ENCODE measurements at places on chromosomes 6 and 20.

- no peak for DNase-seq
Observed at GRCh38 chr6:938271-938905, 245.4 kb upstream of the EXOC2 start.

GRCh38 chr6:108618623-108619152 lies 58.0 kb downstream of the FOXO3 start:
- no peak for DNase-seq

GRCh38 chr6:127463056-127463455 lies 3.9 kb upstream of the KIAA0408 start:
- DNase-seq, result no peak

DNA sequence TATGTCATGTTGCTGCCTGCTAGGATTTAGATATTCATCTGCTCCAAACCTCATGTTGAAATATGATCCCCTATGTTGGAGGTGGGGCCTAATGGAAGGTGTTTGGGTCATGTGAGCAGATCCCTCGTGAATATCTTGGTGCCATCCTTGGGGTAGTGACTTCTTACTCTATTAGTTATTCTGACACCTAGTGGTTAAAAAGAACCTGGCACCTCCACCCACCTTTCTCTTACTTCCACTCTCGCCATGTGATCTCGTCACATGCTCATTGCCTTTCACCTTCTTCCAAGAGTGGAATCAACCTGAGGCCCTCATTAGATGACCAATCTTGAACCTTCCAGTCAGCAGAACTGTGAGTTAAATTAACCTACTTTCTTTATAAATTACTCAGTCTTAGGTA lies 549.4 kb upstream of the SYNCRIP start:
- peak; percentile 38 for DNase-seq

DNA sequence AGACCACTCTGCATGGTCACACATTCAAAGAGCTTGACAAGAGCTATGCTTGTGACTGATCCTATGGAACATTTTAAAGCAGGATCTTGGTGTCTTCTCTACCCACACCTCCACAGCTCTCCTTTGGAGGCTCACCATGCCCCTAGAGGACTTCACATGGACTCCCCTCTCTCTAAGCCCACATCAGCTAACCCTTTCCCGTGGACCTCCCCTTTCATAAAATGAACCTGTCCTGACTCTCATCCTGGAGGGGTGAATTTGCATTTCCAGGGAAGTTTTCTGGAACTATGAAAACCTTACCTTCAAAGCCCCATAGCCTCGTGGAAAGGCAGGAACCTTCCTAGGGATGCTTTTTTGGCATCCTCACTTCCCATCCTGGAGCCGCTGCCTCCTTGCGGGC lies 184.4 kb upstream of the SUPT3H start:
- DNase-seq, result no peak

DNA sequence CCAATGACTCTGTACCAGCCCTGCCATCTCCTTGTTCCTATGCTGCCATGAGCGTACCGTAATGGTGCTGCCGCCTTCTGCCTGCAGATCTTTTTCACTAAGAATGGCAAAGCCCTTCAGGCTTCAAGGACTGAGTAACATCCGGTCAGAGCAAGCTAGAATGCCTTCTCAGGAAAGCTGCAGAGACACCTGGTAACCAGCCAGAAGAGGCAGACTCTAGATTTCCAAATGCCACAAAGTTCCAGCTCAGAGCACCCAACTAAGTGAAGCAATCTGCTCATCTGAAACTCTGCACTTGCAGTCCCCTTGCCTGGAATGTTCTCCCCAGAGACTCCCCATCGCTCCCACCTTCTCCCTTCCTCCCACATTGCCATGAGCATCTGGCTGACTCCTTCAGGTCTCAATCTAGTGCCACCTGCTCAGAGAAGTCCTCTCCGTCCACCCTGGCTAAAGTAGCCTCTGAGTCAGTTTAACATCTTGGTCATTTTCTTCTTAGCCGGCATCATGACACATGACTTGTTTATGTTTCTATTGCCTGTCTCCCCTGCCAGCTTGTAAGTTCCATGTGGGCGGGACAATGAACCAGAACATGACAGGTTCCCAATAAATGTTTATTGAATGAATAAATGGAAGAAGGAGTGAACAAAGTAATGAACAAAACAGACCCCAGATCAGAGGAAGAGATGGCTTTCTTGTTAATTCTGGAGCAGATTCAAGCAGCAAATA lies 6.9 kb upstream of the OCSTAMP start:
- no peak for DNase-seq

- DNase-seq, result no peak
Observed at GRCh38 chr6:96651816-96652215, 88.9 kb downstream of the FHL5 start.

GRCh38 chr20:50330504-50331313 lies 140.1 kb downstream of the CEBPB start:
- no peak for DNase-seq

DNA sequence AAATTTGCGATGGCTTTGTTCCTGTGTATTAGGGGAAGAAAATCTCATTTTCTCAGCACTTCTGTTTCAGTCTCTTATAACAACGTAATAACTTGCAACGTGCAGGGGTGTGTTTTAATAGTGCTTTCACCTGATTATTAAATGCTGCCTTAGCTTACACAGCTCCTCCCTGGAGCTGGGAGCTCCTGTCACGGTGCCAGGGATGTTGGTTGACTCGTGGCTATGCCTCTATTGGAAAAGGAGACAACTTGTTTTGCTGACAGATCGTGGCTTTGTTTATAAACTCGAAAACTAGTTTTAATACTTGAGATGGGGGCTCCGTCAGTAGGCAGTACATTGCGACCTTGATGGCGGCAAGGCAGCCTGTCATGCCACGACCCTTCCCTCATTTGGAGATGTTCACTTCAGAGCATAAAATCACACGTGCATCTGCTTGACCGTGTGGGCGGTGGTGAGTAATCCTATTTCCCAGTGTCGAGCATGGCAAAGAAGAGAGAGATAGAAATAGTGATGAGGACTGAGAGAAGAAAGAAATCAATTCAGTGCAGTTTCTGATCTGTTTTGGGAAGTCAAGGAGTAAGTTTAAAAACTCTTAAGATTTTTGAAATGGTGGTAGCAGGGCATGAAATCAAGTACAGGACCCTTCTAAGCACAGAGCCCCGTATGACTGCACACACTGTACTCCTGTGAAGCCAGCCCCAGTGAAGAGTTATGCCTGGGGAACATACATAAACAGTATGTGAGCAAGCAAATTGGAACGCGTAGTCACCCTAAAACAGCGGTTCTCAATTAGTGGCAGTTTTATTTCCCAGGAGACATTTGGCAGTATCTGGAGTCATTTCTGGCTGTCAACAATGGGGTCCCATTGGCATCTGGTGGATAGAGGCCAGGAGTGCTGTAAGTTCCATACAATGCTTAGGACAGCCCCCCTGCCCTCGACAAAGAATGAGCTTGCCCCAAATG lies 147.2 kb downstream of the DOK5 start:
- no peak for DNase-seq

DNA sequence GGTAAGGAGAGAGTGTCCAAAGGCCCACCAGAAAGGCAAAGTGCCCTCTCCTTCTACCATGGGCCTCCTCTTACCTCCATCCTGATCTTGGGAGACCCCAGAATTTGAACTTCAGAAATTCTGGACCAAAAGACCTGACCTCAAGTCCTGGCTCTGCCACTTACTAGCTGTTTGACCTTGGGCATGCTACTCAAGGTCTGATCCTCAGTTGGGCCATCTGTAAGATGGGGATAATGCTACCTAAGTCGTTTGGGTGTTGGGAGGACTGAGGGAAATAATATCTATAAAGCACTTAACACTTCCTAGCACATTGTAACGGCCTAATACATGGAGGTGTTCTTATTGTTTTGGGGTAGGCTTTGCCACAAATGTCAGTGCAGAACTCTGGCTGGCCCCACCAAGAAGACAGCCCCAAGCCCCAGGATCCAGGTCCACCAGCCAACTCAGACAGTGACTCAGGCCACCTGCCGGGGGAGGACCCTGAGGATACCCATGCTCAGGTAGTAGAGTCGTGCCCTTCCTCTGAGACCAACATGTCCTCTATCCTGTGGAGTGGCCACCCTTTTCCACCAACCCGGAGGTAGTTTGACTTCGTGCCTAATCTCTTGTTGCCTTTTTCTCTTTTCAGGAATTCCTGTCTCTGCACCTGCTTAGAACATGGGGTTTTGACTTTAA lies 2.7 kb downstream of the PRICKLE4 start:
- no peak for DNase-seq

DNA sequence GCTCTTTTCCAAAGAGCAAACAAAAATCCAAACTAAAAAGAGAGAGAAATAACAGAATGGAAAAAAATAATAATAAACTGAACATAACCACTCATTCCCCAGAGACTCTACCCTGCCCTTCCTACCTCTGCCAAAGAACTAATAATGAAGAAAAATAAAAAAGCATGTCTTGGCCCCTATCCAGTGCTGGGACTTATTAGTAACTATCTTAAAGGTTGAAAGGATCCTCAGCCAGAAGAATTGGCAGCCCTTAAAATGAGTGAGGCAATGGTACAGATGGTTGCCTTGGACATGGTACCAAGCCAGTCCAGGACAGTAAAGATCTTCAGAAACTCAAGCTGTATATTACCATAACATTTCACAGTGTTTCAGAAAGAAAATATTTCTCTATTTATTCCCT lies 279.3 kb downstream of the HACE1 start:
- DNase-seq, result no peak

DNA sequence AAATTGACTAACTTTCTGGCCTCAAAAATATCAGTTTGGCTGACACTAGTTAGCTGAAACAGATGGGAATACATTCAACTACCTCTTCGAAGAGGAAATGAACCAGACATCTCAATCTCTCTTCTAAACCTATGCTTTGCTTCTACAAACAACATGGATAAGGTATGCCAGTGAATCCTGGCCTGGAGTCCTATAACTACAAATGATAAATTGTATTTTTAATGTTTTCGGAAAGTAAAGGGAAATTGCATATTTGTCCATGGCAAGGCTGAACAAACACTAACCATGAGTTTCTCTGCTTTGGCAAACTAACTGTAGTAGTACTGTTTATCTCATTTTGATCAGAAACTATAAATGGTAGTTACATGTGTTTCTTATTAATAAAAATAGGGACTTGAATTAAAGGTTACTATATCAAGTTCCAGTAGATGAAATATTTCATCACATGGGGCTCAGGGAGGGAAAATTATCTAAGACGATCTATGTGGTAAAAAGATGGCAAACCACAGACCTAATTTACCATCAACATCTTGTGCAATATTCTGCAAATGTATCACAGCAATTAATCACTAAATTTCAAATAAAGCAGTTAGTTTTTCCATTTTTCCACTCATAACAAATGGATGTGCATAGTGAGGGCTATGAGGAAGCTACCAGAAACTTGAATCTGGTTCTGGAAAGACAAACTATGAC lies 76.8 kb downstream of the COL12A1 start:
- DNase-seq, result no peak

GRCh38 chr6:45987856-45988255 lies 27.8 kb downstream of the CLIC5 start:
- DNase-seq, result no peak

GRCh38 chr20:59561614-59562277 lies 42.6 kb upstream of the PHACTR3 start:
- no peak for DNase-seq

DNA sequence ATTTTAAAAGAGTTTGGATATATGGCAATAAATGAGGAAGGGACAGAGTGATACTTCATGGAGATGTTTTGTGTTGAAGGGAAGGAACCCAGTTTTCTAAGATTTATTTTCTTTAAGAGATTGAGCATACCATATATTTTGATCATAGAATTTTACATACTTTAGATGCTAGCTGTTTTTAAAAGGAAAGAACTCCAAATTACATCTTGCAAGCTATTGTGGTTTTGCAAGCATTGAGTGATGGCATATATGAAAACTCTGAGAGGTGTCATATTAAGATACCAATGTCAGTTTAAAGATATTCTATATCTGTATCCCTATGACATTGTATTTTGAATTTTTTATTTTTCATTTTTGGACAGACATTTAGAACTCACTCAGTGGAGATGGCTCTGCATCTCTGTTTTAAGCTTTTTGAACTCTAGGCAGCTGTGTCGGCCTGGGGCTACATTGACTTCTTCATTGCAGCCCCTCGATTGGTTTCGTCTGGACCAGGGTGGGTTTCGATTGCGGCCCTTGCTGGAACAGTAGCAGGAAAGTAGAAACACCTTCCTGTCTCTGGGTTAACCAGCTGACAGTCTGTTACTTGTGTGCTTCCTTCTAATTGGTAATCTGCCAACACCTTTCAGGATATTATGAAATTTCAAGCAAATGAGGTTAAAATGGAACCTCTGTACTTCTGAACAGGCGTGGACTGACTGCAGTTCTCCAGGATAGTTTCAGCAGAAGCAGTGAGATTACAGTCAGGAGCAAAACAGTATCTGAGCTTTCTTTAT lies 14.0 kb downstream of the IGF2R start:
- DNase-seq, result no peak

DNA sequence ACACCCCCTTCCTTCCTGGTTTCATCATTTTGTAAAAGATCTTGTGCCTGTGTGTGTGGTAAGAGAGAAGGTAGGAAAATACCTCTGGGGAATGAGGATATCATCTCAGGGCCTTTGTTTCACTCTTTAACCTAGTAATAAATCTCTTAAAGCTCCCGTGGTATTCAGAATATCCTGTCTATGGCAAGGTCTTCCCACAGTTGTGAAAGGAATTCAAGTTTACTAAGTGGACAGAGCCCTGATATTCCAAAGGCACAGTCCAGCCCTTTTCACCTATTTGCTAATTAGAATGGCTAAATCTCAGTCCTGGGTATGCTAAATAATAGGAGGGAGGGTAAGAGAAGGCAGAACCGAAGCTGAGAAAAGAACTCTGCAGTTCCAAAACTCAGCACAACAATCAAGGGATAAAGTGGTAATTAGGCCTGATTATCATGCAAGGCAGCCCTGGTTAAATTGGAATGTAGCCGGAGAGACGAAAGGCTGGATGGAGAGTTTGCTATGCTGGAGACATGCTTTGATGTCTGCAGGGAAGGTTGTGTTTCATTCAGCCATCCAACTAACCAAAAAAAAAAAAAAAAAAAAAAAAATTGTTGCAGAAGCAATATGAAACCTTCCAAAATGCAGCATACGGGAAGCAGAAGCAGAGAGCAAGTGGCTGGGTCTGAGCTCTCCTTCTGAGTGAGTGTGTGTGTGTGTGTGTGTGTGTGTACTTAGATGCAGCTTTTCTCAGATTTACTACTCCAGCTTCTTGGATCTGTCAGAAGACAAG lies 28.5 kb upstream of the PIM1 start:
- peak; percentile 39 for DNase-seq

DNA sequence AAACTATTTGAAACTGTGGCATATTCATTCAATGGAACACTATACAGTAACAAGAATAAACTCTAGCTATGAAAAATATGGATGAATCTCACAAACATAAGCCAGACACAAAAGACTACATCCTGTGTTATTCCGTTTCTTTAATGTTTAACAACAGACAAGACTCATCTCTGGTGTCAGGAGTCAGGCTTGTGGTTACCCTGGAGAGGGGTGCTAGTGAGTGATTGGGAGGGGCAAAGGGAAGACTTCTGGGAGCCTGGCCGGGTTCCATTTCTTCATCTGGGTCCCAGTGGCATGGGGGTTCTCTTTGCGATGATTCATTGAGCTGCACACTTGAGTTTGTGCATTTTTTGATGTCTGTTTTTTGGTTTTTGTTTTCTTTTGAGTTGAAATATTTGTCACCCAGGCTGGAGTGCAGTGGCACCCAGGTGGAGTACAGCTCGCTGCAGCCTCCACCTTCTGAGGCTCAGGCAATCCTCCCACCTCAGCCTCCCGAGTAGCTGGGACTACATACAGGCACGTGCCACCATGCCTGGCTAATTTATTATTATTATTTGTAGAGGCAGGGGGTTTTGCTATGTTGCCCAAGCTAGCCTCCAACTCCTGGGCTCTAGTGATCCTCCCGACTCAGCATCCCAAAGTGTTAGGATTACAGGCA lies 21.2 kb upstream of the TTPAL start:
- DNase-seq, result no peak

- DNase-seq, result no peak
Observed at GRCh38 chr20:42430598-42430997, 759.1 kb downstream of the PTPRT start.
